AG08396 (cell line): ENCODE measurements at places on chromosomes 4 and X.

DNA sequence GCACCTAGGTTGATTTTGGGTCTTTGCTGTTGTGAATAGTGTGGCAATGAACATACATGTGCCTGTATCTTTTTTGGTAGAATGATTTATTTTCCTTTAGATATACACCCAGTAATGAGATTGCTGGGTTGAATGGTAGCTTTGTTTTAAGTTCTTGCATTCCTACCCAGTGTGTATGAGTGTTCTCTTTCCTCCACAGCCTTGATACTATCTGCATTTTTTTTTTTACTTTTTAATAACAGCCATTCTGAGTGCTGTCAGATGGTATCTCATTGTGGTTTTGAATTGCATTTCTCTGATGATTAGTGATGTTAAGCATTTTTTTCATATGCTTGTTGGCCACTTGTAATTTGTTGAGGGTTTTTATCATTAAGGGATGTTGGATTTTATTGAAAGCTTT is 351.8 kb upstream of the GNPDA2 start:
- DNase-seq: no peak

DNA sequence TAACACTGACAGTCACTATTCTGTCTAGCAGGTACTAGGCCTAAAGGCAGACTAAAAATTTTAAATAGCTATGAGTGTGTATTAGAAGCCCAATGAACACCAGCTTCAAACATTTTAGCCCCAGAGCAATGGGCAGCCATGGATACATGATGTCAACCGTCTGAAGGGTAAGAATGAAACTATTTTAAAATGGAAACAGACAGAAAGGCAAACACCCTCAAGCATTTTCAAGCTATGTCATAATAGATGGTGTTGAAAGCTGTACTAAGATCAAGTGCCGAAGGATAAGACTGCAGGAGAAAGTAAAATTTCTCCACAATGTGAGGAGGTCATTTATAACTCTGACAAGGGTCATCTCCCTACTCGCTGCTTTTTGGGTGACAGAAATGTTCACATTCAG is 225.0 kb downstream of the COL25A1 start:
- DNase-seq: no peak

DNA sequence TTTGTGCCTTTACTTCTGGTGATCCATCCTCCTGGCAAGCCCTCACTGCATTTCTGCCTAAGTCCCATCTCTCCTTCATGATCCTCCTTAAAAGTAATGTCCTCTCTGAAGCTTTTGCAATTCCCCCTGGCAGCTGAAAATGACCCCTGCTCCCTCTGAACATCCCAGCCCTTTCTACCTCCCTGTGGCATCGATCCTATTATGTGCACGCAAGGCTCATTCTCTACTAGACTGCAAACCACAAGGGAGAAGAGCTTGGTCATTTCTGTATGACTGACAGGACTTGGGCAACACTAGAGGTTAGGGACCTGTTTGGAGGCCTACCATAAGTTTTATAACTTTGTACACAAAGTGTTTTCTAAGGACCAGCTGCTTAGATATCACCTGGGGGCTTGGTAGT is 50.8 kb upstream of the RAP2C start:
- no peak for DNase-seq

- no peak for DNase-seq
Observed at GRCh38 chrX:34612036-34612435, 45.0 kb downstream of the TMEM47 start.
